ENCODE measurements at places on chromosomes 7 and 10.

DNA sequence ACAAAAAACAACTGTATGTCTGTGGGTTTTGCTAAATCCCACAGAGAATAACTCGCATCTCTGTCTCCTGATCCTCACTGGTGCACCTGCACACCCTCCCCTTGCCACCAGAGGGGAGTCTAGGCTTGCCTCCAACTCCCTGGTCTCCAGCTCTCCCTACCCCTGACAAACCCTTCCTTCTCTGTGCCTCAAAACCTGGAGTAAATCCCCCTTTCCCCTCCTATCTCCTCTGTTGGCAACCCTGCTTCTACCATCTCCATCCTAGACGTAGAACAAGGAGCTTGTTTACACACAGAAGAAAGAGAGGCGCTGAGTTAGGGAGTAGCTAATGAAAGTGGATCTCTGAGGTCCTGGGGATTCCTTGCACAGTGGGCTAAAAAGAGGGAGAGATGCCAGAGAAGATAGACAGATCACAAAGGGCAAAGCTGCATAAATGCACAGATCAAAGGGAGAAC lies 6.0 kb downstream of the MBLAC1 start:
- DNase-seq: no peak

DNA sequence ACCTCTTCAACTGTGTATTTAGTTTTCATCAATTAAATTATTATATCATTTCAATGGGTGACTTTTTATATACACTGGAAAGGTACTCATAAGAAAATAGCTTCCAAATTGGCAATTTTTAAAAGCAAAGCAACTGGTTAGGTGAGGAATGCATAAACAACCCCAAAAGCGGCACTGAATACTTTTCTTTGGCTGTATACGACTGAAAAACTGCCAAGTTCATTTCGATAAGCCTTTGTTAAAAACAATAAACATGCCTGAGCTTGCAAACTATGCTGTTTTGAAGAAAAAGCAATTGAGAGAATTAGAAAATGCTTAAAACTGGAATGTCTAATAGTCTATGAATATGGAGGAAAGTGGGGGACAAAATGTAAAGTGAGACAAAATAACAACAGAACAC lies 2.9 kb downstream of the SLC16A12 start:
- DNase-seq: no peak

DNA sequence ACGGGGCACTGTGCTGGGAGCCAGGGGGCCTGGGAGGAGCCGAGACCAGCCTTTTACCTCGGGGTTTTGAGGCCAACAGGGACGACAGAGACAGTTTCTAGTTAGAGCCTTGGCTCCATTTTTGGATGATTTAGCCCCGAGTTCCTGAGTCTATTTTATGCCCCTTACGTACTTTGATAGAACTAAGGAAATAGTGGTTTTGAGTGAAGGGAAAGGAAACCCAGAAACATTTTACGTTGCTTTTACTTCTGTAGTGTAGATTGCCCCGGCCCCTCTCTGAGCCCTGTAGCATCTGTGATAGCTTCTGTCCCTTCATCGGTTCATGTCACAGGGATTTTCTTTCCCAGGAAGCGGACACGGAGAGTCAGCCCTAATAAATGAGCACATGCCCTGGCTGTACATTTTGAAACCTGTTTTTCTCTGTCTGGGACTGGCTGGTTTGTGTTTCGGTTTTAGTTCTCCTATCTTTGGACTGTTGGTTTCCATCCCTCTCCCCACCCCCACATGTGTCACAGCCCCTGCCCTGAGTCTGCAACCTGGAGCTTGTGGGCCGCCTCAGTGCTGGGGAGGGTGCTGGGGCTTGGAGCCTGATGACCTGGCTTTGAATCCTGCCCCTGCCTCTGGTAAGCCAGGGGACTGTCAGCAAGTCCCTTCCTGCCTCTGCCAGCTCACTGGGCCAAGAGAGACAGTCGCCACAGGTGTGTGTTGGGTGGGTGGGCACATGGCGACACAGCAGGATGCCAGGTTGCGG lies 6.9 kb upstream of the ORAI2 start:
- no peak for DNase-seq

DNA sequence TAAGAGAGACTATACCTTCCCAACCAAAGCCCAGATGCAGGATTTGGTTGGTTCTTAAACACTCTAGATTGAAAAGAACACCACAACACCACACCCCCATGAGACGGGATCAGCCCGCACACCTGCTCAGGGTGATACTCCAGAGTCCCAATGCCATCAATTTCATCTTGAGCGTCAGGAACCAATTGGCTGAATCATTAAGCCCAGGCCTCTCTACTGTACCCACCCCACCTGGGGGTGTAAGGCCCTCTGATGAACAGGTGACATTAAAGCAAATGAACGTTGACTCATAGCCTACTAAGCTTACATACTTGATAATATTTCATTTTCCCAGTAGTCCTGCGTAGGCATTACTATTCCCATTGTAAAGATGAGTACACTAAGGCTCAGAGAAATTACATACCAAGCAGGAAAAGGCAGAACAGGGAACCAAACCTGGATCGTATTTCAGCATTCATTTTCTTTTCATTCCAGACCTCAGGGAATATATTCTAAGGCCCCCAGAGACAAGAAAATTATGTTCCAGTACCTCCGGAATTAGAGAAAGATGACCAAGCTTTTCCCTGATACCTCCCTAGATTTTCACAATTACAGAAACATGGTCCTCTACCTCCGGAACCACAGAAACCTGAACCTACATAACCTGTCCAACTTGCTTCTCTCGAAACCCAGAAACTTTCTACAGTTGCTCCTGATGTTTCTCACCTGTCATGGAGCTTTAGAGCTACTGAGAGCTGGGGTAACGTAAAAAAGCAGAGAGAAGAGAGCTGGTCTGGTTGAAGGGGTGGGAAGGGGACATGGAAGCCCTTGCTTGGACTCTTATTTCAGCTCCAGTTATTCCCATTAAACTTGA lies 43.1 kb upstream of the KDM7A start:
- no peak for DNase-seq

GRCh38 chr10:71427246-71427645 lies 30.5 kb downstream of the CDH23 start:
- DNase-seq: no peak

DNA sequence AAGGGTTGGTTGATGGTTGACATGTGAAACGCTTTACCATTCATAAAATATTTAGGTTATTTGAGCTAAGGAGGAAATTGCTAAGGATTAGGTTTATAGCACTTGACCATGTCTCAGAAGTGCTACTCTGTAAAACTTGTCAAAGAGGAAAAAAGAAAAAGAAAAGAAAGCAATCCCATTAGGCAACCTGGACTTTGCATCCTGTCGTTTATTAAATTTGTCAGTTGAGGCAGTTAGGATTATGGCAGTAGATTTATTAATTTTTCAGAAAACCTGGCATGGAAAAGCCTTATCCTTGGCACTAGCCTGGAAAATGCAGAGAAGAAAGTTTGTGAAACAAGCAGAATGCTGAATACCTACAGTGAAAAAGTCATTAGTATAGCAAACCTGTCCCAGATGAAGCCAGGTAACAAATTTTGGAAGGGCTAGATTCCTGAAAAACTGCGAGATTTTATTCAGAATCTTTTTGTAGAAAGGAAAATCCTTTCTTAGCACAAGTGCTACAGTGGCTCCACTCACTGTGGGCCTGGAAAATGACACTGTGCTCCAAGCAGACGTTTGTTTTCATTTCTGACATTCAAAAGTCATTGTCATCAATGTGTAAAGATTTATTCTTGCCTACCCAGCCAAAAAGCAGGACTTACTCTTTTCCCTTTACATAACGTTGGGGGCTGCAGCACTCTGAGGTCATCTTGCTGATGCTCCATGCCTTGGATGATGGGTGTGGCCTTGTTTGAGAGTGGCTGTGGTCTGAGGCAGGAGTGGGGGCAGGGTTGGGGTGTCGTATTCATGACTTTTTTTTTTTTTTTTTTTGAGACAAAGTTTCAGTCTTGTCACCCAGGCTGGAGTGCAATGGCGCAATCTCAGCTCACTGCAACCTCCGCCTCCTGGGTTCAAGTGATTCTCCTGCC lies 664.9 kb downstream of the SUGCT start:
- DNase-seq: no peak

DNA sequence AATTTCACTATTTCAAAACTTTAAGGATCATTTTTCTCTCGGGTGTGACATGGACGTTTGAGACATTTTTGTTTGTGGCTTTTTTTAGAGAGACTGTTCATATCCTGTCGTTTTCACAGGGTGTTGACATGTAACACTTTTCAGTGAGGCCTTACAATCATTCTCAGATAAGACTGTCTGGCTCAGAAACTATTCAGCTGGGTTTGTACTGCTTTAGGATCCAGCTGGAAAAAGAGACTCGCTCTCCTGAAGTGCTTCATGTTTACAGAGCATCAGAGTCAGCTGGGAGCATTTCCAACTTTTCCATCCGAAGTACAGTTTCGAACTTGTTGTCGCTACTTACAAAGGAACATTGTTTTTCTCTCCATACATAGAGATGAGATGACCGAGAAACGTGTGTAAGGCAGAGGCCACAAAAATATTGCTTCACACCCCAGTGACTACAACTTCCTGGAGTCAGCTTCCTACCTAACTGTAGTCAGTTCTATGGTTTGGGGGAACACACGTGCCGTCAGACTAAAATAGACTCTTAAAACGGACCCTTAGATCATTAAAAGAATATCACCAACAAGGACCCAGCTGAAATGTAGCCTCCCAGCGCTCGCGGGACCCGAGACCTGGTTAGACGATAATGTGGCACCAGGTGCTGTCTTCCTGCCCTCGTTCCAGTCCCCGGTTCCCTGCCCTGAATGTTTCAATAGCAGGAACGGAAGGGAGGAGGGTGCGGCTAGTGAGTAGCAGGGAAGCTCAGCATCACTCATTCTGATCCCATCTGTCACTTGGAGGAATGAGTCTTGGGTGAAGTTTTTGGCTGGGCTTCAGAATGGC lies 78.0 kb downstream of the MKI67 start:
- DNase-seq: no peak

- DNase-seq: no peak
Observed at GRCh38 chr7:696812-697551, 29.5 kb upstream of the DNAAF5 start.

DNA sequence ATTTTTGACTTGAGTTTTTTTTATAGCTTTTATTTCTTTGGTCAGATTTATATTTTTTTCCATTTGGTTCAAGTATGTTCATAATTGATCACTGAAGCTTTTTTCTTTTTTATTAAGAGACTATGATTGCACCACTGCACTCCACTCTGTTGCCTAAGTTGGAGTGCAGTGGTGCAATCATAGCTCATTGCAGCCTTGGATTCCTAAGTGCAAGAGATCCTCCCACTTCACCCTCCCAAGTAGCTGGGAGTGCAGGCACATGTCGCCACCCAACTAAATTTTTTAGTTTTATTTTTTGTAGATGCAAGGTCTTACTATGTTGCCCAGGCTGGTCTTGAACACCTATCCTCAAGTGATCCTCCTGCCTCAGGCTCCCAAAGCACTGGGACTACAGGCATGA lies 97.7 kb upstream of the KIF5B start:
- DNase-seq: no peak

DNA sequence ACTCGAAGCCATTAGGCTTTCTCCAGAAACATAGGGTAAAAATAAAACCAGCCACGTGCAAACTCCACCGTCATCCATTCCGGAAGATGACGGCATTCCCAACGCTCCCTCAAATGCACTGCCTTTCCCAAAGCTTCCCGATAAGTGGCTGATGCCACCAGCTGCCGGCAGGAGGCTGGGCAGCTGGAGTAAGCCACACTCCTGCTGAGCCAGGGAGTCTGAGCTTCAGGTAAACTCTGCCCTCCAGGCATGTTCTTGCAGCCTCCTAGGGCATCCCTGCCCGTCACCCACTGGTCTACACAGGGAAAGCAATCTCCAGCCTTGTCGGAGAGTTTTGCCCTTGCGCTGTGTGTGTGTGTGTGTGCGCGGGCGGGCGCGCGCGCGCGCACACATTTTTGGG lies 40.5 kb upstream of the TMEM273 start:
- no peak for DNase-seq

GRCh38 chr10:29857843-29858701 lies 201.3 kb downstream of the JCAD start:
- no peak for DNase-seq

DNA sequence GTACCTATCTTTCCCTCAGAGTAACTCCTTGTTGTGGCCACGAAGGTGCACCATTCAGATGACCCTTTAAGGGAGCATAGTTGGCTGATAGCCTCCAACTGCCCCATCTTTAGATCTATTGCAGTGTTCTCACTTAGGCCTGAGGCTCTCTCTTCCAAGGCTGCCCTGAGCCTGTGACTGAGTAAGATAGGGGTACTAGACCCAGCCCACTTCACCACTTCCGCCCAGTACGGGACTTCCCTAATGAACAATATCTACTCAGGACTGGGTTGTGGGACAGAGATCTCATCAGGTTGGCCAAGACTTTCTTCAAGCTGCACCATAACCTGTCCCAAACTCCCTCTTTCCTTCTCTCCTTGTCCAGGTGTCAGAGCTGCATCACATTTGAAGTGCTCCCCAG lies 5.7 kb upstream of the GNAI1 start:
- DNase-seq: no peak

DNA sequence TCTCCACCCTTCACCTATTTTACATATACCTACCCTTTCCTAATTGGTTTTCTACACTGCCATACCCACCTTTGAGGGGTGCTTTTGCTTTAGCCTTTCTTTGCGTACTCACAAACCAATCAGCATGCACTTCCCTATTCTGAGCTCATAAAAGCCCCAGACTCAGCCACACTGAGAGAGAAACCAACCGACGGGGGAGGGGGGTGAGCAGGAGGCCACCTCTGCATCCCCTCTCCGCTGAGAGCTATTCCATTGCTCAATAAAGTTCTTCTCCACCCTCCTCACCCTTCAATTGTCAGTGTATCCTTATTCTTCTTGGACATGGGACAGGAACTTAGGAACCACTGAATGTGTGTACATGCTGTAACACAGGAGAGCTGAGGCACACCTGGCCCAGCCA lies 9.0 kb upstream of the FKBP9 start:
- no peak for DNase-seq

- DNase-seq: no peak
Observed at GRCh38 chr7:116661865-116662264, 10.1 kb upstream of the MET start.

DNA sequence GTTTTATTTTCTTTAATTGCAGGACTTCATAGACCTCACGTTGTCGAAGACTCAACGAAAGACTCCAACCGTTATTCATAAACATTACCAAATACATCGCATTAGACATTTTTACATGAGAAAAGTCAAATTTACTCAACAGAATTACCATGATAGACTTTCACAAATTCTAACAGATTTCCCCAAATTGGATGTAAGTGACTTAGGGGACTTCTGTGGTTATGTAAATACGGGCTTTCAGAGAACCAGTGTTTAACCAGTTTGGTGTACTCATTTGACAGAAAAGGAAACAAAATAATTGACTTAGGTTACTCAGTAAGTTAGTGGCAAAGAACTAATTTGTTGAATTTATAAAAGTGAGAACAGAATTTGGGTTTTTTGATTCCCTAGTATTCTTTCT lies 4.2 kb downstream of the GTPBP4 start:
- DNase-seq: no peak
